CD4-positive, alpha-beta memory T cell (primary cell): ENCODE measurements at places on chromosomes 1 and 21.

GRCh38 chr1:196377811-196378210, 230.4 kb downstream of the KCNT2 start:
- no peak for DNase-seq
- H3K27me3 ChIP-seq, result no peaks in the 10 kb centered on the region
- H3K36me3 ChIP-seq, result no peaks in the 10 kb centered on the region
- H3K27ac ChIP-seq, result no peak overlapping the region
- no peak overlapping the region for H3K4me3 ChIP-seq

GRCh38 chr1:218917656-218918055, 256.0 kb upstream of the LYPLAL1 start:
- H3K27ac ChIP-seq, result no peak overlapping the region
- no peaks in the 10 kb centered on the region for H3K27me3 ChIP-seq
- no peaks in the 10 kb centered on the region for H3K36me3 ChIP-seq
- no peak for DNase-seq

DNA sequence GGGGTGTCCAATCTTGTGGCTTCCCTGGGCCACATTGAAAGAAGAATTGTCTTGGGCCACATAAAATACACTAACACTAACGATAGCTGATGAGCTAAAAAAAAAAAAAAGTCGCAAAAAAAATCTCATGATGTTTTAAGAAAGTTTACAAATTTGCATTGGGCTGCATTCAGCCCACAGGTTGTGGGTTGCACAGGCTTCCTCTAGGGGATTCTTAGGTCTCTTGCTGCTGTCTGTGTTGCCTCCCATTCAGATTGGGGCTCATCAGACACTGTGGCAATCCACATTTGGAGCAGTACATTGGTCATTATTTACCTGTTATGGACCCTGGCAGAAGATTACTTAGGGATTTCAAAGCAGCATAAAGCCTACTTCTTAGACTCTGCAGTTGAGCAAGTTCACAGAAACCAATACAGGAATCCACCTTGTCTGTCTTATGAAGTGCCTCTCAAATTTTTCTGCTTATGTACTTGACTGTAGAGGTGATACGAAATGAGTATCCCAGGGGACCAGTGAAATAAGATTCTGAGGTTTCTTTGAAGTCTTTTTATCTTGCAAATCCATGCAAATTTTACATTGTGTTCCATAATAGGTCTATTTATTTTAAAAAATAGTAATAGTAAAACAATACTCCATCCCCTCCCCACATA, 205.5 kb downstream of the RPS6KC1 start:
- H3K4me1 ChIP-seq, result no peaks in the 10 kb centered on the region
- no peak overlapping the region for H3K27ac ChIP-seq
- no peaks in the 10 kb centered on the region for H3K36me3 ChIP-seq
- H3K4me3 ChIP-seq, result no peak overlapping the region

DNA sequence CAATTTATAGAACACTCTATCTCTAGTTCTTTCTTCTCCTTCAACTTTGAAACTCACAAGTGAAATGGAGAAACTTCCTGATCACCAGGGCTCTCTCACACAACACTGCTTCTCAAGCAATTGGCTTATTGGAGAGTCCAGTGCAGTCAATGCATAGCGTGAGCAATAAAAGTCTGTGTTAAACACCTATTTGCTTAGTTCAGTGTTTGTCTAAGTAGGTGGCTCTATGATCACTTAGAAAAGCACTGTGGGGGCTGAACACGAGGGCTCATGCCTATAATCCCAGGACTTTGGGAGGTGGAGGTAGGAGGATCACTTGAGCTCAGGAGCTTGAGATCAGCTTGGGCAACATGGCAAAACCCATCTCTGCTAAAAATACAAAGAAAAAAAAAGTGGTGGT, 12.2 kb downstream of the CTSS start:
- no peak overlapping the region for H3K4me3 ChIP-seq

DNA sequence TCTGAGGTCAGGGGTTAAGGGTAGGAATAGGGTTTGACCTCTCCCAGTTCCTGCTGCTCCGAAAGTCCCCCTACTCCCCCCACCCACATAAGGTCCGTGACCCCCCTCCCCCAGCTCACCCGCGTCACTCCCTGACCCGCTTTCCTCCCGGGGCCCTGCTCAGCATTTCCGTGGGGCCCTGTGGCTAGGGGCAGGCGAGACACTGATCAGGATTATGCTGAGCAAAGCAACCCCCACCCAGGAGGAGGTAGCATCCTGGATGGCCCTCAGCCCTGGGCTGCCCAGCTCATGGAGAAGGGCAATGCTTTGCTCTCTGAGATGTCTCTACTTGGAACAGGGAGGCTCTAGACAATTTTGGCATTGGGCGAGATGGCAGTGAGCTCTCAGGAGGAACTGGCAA, 3.7 kb downstream of the RORC start:
- DNase-seq, result no peak
- peak overlapping the region; percentile 62 for H3K27ac ChIP-seq
- peaks cover 88% of the 10 kb centered on the region for H3K4me1 ChIP-seq
- no peaks in the 10 kb centered on the region for H3K36me3 ChIP-seq
- peak overlapping the region; percentile 46 for H3K4me3 ChIP-seq
- no peaks in the 10 kb centered on the region for H3K27me3 ChIP-seq

DNA sequence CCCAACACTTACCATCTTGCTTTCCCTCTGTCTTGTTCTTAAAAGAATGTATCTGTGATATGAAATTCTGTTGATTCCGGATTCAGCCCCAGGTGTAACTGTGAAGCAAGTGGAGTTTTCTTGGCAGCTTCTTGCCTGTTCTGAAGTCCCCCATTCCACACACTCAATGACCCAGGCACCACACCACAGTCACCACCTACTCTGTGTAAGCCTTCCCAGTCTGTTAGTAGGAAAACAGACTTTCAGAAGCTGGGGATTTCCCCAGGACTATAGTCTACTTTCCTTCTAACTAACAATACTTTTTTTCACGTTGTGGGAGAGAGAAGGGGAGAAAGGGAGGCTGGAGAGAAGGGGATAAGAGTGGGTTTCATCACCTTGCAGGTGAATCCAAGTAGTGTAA, 299.1 kb upstream of the PROX1 start:
- H3K27me3 ChIP-seq, result no peaks in the 10 kb centered on the region
- no peak for DNase-seq
- H3K27ac ChIP-seq, result no peak overlapping the region
- no peak overlapping the region for H3K4me3 ChIP-seq

- no peaks in the 10 kb centered on the region for H3K36me3 ChIP-seq
- no peaks in the 10 kb centered on the region for H3K4me1 ChIP-seq
- H3K27ac ChIP-seq, result no peak overlapping the region
- no peaks in the 10 kb centered on the region for H3K27me3 ChIP-seq
- no peak for DNase-seq
- H3K4me3 ChIP-seq, result no peak overlapping the region
Observed at GRCh38 chr1:246043556-246043955, 463.5 kb downstream of the SMYD3 start.

GRCh38 chr1:245864872-245865271, 642.2 kb downstream of the SMYD3 start:
- no peak for DNase-seq
- no peaks in the 10 kb centered on the region for H3K27me3 ChIP-seq
- H3K4me1 ChIP-seq, result no peaks in the 10 kb centered on the region
- H3K27ac ChIP-seq, result no peak overlapping the region
- H3K4me3 ChIP-seq, result no peak overlapping the region

DNA sequence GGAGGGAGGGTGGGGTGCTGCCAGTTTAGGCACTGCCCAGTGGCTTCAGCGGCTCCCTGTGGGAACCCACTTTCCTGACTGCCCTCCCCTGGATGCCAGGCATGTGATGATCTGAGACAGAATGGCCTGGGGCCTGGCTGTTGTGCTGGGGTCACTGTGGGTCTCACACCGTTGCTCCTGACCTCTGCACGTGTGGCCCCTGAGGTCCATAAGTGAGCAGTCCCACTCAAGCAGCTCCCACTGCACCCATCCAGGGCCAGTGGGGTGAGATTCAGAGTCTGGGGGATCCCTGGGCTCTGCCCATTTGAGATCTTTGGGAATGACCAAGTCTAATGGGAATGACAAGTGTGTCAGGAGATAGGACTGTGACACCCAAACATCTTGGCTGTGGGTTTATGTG, 18.0 kb downstream of the PODN start:
- no peaks in the 10 kb centered on the region for H3K27me3 ChIP-seq
- no peak overlapping the region for H3K4me3 ChIP-seq
- H3K27ac ChIP-seq, result no peak overlapping the region
- no peaks in the 10 kb centered on the region for H3K36me3 ChIP-seq
- H3K4me1 ChIP-seq, result no peaks in the 10 kb centered on the region

- no peak for DNase-seq
- H3K4me3 ChIP-seq, result no peak overlapping the region
- H3K4me1 ChIP-seq, result no peaks in the 10 kb centered on the region
- no peak overlapping the region for H3K27ac ChIP-seq
Observed at GRCh38 chr1:36987276-36987675, 47.0 kb downstream of the GRIK3 start.

GRCh38 chr1:223411309-223411708, 18.1 kb downstream of the CCDC185 start:
- no peaks in the 10 kb centered on the region for H3K36me3 ChIP-seq
- H3K27me3 ChIP-seq, result no peaks in the 10 kb centered on the region
- no peak for DNase-seq
- no peak overlapping the region for H3K4me3 ChIP-seq
- H3K27ac ChIP-seq, result no peak overlapping the region

GRCh38 chr1:31366796-31367195, 6.1 kb downstream of the FABP3 start:
- no peak overlapping the region for H3K4me3 ChIP-seq
- H3K27ac ChIP-seq, result no peak overlapping the region
- no peaks in the 10 kb centered on the region for H3K27me3 ChIP-seq
- no peak for DNase-seq
- peaks cover 23% of the 10 kb centered on the region for H3K36me3 ChIP-seq

DNA sequence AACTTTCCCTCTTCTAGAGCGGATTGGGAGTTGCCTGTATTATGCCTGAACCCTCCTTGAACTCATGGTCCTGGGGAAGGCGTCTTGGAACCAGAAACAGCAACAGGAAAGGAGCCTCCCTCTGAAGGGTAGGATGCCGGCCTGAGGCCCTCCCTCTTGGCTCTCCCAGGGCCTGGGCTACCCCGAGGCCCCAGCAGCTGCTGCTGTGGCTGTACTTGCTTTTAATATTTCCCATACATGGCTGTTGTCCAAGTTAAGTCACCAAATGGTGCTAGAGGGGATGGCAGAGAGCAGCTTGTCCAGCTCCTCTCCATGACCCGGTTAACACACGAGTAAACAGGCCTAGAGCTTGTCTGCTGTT, 10.5 kb downstream of the CHRNB2 start:
- H3K4me3 ChIP-seq, result no peak overlapping the region
- H3K27ac ChIP-seq, result no peak overlapping the region
- H3K4me1 ChIP-seq, result no peaks in the 10 kb centered on the region
- no peaks in the 10 kb centered on the region for H3K27me3 ChIP-seq
